ENCODE measurements at places on chromosomes 5 and 9.

DNA sequence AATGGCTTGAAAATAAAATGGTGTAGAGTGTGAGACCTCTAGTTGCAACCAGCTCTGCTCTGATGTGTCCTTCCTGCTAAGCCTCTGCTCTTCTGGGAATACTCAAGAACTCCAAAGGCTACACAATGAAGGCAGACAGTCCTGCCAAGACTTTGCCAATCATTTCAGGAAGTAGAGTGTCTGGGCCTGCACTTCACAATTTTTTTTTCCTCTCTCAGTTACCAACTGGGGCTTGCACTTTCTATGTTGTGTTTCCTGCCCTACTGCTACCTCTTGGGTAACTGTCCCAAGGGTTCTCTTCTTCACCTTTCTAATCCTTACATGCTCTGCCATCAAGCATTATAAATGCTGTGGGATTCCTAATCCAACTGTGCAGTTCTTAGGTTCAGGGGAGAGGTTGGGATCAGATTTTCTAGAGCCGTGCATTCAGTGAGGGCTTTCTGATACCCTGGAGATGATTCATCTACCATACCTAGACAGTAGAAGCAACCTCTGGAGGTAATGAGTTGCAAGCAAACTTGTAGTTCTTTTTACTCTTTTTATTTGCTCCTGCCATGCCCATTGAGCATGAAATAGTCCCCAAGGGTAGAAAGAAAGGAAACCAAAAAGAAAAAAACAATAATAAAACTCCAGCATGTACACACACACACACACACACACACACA is 365.9 kb downstream of the MLLT3 start:
- DNase-seq: no peak

- no peak for DNase-seq
These were observed 152.0 kb downstream of the ERCC6L2 start for GRCh38 chr9:96027251-96028131.

- DNase-seq: no peak
These were observed 29.7 kb downstream of the C9orf152 start for GRCh38 chr9:110178281-110178680.

GRCh38 chr5:139658501-139658927 is 10.4 kb downstream of the CXXC5 start:
- no peak for DNase-seq

GRCh38 chr9:36924071-36924470 is 110.0 kb downstream of the PAX5 start:
- DNase-seq: no peak

GRCh38 chr5:159337016-159337955 is 7.0 kb upstream of the IL12B start:
- DNase-seq: no peak

- DNase-seq: no peak
These were observed 102.8 kb downstream of the ANKH start for GRCh38 chr5:14768508-14769365.

DNA sequence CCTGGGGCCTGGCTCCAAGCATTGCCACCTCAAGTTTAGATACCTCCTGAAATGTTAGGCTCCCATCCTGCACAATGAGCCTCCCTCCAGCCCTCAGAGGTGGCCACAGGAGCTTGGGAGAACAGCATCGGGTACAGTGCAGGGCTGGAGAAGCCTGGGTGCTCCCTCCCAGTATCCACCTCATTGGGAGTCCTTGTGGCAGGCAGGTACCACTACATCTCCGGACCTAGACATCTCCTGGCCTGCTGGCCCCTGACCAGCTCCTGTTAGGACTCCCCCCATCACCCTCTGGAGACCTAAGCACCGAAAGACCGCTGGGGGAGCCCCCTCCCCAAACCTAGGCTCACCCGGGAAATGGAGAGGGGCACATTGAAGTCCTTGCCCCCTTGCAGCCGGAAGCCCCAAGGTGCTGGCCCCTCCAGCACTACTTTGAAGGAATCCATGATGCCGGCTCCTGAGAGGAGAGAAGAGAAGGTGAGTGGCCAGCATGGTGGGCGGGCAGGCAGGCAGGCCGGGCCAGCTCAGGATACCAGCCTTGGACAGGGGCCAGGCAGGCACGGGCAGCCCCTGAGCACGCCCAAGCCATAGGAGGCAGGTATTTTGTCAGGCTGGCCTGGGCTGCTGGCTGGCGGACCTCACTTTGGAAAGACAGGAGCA is 1.2 kb downstream of the PDLIM7 start:
- no peak for DNase-seq
